ENCODE measurements at places on chromosomes 1 and 21. TPM values are rescaled to one million over a fixed set of nuclear protein-coding genes. Genes with fewer than 3 reads are reported as not detected.

Gene USH2A
- total RNA-seq, result not detected

Gene RO60
- total RNA-seq, result 44.3 TPM

Gene MOV10
- 6.3 TPM for total RNA-seq

Gene BNIPL
- total RNA-seq, result 0.21 TPM

Gene MYCL
- 0.19 TPM for total RNA-seq

Gene C1QC
- 35.7 TPM for total RNA-seq

Gene GSTM5
- total RNA-seq, result 0.81 TPM

Gene CXADR
- total RNA-seq, result 0.12 TPM

Gene BRDT
- total RNA-seq, result not detected

Gene USP1
- 16.1 TPM for total RNA-seq

Gene OR2L5
- total RNA-seq, result not detected

Gene RHBG
- not detected for total RNA-seq

Gene SPOCD1
- 0.15 TPM for total RNA-seq

Gene DDR2
- total RNA-seq, result 21.2 TPM

Gene HFM1
- total RNA-seq, result 1.3 TPM

Gene FCRL1
- total RNA-seq, result not detected

Gene GOLT1A
- not detected for total RNA-seq

Gene OR2AK2
- not detected for total RNA-seq

Gene CAPN8
- total RNA-seq, result 2.1 TPM

Gene PRKCZ
- 2.3 TPM for total RNA-seq

Gene SAMD13
- 0.65 TPM for total RNA-seq

Gene RLF
- 12.2 TPM for total RNA-seq

Gene ANGPTL1
- 43.6 TPM for total RNA-seq

Gene S100A5
- total RNA-seq, result not detected

Gene PGBD5
- 7.0 TPM for total RNA-seq

Gene HAO2
- total RNA-seq, result not detected

Gene TMPRSS15
- not detected for total RNA-seq

Gene GBP4
- 9.7 TPM for total RNA-seq

Gene MXRA8
- 16.9 TPM for total RNA-seq

Gene LYPD8
- total RNA-seq, result not detected

Gene SV2A
- total RNA-seq, result 0.32 TPM

Gene SLC22A15
- 0.50 TPM for total RNA-seq

Gene TMEM125
- not detected for total RNA-seq

Gene FHAD1
- 0.06 TPM for total RNA-seq

Gene SLC5A3
- total RNA-seq, result 7.6 TPM

Gene UBL4B
- not detected for total RNA-seq

Gene HJV
- 312 TPM for total RNA-seq

Gene ACBD3
- 35.0 TPM for total RNA-seq

Gene KCNA2
- total RNA-seq, result 0.88 TPM

Gene CSF3R
- 6.5 TPM for total RNA-seq

Gene C1orf116
- total RNA-seq, result 0.24 TPM

Gene CD1E
- not detected for total RNA-seq

Gene IL12RB2
- total RNA-seq, result 3.3 TPM

Gene FCGR3A
- 8.1 TPM for total RNA-seq

Gene DMBX1
- total RNA-seq, result not detected

Gene TGFB2
- 35.4 TPM for total RNA-seq

Gene VASH2
- total RNA-seq, result 0.17 TPM
